ENCODE measurements at places on chromosomes 6 and 20.
A peak's percentile ranks its signal among the peaks of the same experiment; 100 is the strongest.

DNA sequence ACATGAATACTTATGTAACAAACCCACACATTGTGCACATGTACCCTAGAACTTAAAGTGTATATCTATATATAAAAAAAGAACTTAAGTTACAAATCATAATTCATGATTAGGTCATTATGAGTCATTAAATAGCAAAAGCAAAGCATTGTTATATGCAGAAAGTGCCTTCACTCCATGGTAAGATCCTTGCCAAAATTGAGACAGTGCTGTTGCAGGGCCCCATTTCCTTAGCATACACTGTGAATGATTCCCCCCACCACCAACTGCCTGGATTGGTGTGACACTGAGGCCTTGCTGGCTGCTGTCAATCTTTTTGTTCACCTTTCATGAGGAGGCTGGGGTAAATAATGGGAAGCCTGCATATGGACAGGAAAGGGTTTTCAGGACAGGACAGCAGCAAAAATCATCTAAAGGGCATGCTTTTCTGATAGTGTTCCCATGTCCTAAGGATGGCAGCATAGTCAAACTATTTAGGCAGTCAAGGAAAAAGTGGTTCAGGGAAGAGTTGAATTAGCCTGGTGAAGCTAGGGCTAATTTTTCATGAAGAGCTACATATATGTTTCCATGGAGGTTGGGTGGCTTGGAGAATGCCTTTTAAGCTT, 188.2 kb upstream of the ASCC3 start:
- DNase-seq: no peak

DNA sequence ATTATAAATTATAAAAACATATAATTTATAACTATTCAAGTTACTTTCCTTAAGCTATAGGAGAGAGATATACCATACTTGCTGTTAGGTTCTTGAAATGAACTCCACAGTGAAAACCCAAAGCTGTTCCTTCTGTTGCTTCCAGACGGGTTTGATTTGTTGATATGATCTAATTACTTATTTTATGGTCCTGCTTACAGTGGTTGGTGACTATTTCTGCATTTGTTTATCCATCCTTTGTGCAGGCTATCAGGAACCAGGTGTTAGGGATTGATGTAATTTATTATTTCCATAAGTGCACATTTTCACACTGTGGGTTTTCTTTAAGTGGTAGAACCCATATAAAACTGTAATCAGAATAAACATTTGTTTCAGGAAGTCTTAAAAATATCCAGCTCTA, 167.1 kb downstream of the KIF6 start:
- DNase-seq: no peak

DNA sequence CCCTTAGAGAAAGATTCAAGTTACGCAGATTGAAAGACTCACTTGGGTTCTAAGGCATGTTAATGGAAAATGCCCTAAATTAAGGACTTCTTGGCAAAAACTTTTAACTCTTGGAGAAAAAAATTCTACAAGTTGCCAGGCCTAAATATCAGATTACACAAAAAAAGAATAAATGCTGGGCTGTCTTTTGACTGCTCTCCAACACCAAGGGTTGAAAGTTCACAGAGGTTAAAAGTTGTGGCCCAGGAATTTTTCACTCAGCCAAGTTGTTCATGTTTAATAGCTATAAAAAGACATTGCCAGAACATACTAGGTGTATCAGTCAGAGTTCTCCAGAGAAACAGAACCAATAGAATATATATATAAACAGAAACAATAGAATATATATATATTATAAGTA, 268.4 kb upstream of the PRND start:
- no peak for DNase-seq

GRCh38 chr6:34922177-34922663, 33.2 kb downstream of the ANKS1A start:
- no peak for DNase-seq

- DNase-seq: no peak
These were observed 37.0 kb upstream of the MCUR1 start for GRCh38 chr6:13851330-13851729.

GRCh38 chr20:14916360-14916920, 579.0 kb upstream of the FLRT3 start:
- no peak for DNase-seq

DNA sequence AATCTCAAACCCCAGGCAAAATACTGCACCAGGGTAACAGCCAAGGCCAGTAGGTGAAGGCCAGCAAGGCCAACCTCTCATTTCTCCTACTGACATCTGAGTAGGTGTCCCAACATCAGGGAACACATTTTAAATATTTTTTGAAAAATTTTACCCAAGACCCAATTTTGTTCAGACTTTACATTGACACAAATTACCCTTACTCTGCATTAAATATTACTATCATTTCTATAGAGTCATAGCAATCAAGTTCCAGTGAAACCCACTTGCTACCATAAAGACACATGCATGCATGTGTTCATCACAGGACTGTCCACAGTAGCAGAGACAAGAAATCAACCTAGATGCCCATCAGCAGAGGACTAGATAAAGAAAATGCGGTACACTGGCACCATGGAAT, 99.9 kb downstream of the NRN1 start:
- no peak for DNase-seq

DNA sequence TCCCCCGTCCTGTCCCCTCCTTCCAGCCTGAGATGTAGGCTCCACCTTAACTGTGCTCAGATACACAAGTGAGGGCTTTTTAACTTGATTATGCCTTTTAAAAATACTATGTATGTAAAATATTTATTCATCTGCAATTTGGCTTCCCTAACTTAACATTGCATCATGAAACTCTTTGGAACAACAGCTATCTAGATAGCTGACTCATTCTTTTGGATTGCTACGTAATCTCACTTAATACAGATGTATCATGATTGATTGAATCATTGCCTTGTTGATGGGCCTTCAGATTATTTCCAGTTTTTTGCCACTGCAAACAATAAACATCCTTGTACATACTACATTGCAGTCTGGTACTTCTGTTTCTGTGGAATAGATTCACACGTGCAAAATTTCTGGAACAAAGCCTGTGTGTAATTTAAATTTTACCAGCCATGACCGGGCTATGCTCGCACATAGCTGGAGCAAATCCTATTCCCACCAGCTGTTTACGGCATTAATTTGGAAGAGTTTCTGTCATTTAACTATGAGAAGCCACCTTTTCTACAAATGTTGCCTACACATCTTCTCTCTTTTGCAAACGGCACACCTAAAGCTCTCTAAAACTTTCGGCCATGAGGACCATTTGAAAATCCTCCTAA, 6.5 kb downstream of the PRND start:
- no peak for DNase-seq

- no peak for DNase-seq
These were observed 68.3 kb downstream of the NOL4L start for GRCh38 chr20:32516583-32517517.

- DNase-seq: no peak
These were observed 319.6 kb downstream of the CDKAL1 start for GRCh38 chr6:20853828-20854227.

GRCh38 chr6:157558049-157558448, 177.1 kb downstream of the ZDHHC14 start:
- no peak for DNase-seq

GRCh38 chr20:276620-277495, 13.7 kb downstream of the C20orf96 start:
- no peak for DNase-seq

GRCh38 chr20:35791821-35792220, 20.0 kb downstream of the PHF20 start:
- no peak for DNase-seq

DNA sequence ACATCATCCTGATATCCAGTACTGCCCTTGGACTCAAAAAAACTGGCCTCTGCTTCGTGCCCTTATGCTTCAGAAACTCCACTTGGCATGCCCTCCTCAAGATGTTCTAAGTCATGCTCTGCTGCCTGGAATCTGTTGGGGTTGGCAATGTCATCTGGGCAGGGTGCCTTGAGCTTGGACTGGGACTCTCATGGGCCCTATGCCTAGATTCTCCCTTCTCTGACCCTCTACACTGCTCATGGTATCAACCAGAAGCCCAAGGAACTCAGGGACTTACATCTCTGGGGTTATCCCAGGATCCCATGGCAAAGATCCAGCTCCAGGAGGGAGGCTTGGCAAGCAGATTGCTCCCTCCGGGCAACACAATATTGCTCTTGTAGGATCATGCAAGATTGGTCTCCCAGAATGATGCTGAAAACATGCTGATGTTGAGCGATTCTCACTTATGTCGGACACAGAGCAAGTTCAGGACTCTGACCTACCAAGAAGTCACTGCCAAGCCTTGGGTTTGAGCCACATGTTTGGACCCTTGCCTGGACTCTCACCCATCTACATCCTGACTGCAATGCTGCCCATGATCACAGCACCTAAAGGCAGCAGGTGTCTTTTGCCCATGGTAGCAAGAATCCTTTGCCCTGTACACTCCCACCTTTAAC, 88.8 kb downstream of the ADAT2 start:
- DNase-seq: no peak

DNA sequence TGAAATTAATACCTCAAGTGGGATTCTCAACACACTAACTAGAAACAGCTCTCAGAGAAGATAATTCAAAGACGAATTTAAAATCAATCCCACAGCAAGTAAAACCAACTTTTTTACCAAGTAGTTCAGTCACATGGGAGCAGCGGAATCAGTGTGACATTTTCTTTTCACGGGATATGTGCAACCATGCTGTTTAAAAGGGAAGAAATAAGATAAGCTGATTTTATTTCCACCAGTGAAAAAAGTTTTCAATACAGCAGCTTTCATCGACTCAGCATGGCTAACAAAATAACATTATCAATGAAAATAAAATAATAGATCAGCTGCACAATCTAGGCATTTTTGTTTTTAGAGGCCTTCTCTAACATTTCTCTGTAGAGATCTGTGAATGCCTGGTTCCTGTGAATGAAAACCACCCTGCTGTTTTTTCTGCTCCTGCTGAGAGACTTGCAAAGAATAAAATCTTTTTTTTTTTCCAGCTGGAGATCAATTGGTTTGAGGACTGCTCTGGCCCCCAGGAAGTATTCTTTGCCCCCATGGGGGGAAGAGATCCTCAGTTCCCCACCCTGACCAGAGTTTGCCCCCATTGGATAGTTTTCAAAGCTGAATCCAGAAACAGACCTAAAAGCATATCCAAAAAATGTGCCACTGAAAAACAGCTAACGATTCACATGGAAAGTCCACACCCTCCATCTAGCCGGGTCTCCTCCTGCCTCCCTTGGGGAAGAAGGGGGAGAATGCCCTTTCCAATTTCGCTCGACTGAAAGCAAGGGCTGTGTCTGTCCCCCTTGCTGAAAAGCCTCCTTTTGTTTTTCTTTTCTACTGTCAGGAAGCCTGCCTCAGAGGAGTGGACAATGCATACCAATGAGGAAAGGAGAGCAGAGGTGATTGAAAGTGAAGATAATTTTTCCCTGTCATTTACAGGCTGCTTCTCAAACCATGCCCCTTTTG, 317.6 kb downstream of the PRKN start:
- no peak for DNase-seq

GRCh38 chr6:133309579-133309978, 68.4 kb downstream of the EYA4 start:
- no peak for DNase-seq

GRCh38 chr20:48528346-48528745, 299.5 kb downstream of the PREX1 start:
- DNase-seq: no peak

GRCh38 chr6:56890066-56890465, 64.8 kb upstream of the BEND6 start:
- no peak for DNase-seq

- DNase-seq: no peak
These were observed 45.6 kb upstream of the ANKEF1 start for GRCh38 chr20:9989066-9989724.

- DNase-seq: no peak
These were observed 402.9 kb upstream of the RUNX2 start for GRCh38 chr6:44925100-44925739.

DNA sequence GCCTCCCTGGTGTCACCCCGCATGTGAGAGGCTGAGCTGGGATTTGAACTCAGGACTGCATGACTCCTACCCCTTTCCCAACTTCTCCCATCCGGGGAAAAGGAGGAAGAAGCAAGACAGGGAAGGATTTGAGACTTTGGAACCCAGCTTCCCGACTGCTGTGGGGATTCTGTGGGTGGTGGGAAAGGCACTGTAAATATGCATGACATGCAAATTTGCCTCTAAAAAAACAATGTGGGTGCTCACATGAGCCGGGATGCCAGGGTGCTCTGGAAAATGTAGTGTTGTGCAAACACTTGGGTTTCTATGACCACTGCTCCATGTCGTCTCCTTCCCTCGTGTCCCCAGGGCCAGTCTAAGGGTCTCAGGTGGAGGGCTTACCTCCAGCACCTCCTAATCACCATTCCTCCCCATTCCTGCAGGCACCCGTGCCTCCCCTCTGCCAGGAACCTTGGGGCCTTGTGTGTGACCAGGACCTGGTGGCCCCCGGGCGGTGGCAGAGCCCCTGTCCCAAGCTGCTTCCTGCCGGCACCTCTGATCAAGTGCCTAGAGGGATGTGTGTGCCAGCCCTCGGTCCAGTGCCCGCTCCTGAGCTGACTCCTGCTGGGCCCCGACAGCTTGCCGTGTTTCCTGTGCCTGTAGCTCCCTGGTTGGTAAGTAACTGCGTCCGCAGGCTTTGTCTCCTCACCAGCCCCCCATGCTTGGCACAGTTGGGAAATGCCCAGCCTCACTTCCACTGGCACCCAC, 60.7 kb downstream of the DLGAP4 start:
- DNase-seq: no peak

DNA sequence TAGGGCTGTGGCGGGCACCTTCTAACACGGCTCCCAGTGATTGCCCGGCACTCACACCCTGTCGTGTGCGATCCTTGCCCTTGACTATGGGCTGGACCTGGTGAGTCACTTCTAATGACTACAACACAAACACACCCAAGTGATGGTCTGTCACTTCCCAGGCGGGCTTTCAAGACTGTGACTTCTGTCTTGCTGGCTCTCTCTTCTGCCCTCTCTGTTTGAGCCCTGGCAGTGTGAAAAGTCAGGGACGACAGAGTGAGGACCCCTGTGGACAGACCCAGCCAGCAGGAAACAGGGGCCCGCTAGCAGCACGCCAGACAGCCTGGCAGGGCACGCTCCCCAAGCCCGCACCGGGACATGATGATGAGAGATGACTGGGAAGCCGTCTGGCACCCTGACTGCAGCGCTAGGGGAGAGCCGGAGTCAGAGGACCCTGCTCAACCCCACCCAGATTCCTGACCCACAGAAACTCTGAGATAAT, 43.0 kb downstream of the KIF16B start:
- no peak for DNase-seq

- DNase-seq: no peak
These were observed 7.3 kb downstream of the COL10A1 start for GRCh38 chr6:116118608-116119007.

GRCh38 chr6:79538106-79538971, 1.1 kb upstream of the LCA5 start:
- peak; percentile 27 for DNase-seq

DNA sequence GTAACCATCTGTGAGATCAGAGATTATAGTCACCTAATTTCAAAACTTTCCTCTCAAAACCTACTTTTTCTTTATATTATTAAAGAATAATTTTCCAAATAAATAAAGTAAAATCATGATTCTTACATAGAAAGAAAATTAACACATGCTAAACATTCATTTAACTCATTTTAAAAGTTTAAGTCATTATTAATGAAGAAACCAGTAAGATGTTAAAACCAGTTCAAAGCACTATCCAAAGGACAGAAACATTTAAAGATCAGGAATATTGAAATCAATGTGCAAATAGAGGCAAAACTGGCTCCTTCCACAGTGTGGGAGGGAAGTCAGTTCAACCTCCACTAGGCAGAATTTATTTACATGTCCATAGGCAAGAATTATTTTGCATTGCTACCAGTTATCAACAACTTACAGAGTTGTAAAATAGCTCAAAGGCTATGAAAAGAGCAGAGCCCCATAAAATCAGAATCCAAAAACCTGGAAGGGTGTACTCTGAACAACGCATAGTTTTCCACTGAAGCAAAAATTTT, 146.9 kb downstream of the KHDC1L start:
- DNase-seq: no peak

All from right kidney (tissue), 9 donors.